ENCODE measurements at places on chromosomes 3 and 15. TPM values are rescaled to one million over a fixed set of nuclear protein-coding genes. Genes with fewer than 3 reads are reported as not detected.

DNA sequence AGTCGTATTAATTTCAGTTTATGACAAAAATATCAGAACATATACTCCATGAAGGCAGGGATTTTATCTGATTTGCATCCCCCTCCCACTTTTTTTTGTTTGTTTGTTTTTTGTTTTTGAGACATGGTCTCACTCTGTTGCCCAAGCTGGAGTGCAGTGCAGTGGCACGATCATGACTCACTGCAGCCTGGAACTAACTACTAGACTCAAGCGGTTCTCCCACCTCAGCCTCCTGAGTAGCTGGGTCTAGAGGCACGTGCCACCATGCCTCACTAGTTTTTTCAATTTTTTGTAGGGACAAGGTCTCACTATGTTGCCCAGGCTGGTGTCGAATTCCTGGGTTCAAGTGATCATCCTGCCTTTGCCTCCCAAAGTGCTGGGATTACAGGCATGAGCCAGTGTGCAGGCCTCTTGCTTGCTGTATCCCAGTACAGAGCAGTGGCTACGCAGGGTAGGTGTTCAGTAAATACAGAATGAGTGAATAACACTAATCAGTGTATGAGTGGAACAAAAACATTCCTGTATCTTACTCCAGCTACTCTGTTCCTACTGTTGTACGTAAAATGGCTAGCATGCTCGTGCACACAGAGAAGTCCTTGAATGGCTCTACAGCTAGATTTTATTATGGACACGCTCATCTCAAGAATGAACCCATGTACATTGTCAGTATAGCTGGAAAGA is 272.4 kb downstream of the FOXP1 start:
- no peak for DNase-seq

DNA sequence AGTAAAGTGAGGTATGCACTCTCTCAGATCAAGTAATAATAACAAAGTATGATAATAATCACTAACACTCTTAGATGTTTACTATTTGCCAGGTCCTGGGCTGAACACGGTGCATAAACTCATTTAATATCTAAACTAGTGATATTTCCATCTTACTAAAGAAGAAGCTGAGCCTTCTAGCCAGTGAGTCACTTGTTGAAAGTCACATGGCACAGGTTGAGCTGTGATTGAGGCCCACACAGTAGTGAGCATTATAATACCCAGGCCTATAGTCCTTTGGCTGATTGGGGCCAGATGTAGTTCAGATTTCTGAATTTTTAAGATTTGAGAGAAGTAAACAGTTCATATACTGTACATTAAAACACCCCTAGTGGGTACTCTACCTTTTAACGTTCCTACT is 93.2 kb upstream of the CCDC80 start:
- DNase-seq = no peak

DNA sequence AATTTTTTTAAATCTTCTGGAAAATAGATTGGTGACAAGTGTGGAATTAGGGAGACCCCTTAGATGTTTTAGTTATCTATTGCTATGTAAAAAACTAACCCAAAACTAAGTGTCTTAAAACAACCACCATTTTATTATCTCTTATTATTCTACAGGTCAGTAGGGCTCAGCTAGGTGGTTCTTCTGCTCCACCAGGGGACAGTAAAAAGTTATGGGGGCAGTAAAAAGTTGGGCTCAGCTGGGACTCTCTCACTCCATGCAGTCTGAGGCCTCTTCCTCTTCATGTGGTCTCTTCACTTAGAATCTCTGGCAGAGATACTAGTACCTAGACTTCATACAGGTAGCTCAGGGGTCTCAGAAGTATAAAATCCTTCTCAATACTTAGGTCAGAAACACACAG is 18.0 kb upstream of the DIS3L start:
- no peak for DNase-seq

DNA sequence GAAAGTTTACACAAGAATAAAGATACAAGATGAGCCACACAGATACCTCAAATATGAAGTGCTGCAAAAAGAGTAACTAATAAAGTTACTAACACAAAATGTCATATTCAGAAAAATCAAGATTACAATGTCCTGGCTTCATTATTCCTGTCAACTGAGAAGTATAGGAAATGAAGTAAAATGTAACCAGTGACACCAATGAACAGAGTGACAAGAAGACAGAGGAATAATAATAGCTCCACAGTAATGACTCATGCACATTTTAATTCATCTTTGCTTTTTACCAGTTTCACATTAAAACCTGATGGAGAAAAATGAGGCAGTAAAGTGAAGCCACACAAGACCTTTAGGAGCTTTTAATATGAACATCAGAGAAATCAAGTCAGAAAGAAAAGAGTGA is 214.1 kb downstream of the ZBBX start:
- DNase-seq = no peak

- DNase-seq = no peak
Observed at GRCh38 chr3:112629425-112629824, 11.5 kb downstream of the CCDC80 start.

DNA sequence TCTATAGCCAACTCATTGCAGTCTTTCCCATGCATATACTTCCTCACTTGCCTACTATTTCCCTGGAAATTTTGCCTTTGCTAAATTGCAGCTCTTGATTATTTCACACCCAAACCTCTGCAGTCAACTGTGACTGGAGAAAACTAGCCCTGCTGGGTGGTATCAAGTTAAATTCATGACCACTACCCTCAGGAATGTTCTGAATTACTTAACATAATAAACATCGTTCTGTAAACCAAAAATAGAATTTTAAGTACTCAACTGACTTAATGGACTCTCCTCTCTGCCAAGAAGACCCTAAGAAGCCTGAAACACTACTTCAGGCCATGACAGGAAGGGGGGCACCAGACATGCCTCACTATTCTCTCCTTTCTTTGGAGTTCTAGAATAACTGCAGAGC is 1278.0 kb upstream of the GBE1 start:
- no peak for DNase-seq

GOLGB1 gene
- total RNA-seq = 26.0 TPM

CCDC80 gene
- total RNA-seq = not detected

CKMT1B gene
- total RNA-seq = not detected

HIGD2B gene
- total RNA-seq = 0.24 TPM
